ENCODE measurements at places on chromosomes 4 and X.

- no peak for DNase-seq
Observed at GRCh38 chr4:137370206-137370633, 162.1 kb downstream of the PCDH18 start.

DNA sequence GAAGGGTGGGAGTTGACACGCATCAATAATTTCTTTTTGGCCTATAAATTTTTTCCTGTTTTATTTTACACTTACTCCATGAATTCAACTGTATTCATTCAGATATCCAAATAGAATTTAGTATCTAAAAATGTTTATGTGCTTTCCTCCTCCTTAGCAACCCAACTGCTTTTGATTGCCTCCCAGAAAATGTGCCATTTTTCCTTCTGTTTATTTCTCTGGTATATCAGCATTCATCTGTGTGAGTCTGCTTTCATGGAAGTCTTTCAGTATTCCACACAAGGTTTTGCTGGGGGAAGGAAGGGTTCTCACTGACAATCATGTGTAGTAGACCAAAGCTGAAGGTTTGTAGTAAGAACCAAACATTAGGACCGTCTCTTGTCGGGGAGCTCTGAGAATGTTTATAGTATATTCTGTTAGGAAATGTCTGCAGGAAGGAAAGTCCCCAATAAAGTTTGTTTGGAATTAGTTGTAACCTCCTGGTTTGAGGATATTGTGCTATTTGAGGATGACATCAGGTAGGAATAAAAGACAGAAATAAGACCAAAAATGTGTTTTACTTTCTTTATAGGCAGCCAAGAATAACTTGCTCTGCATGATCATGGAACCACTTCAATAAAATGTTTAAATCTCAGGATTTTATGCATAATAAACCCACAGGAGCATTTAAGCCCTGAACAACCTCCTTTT lies 673.6 kb upstream of the INTU start:
- DNase-seq = no peak

GRCh38 chr4:20265726-20266125 lies 14.0 kb downstream of the SLIT2 start:
- no peak for DNase-seq

DNA sequence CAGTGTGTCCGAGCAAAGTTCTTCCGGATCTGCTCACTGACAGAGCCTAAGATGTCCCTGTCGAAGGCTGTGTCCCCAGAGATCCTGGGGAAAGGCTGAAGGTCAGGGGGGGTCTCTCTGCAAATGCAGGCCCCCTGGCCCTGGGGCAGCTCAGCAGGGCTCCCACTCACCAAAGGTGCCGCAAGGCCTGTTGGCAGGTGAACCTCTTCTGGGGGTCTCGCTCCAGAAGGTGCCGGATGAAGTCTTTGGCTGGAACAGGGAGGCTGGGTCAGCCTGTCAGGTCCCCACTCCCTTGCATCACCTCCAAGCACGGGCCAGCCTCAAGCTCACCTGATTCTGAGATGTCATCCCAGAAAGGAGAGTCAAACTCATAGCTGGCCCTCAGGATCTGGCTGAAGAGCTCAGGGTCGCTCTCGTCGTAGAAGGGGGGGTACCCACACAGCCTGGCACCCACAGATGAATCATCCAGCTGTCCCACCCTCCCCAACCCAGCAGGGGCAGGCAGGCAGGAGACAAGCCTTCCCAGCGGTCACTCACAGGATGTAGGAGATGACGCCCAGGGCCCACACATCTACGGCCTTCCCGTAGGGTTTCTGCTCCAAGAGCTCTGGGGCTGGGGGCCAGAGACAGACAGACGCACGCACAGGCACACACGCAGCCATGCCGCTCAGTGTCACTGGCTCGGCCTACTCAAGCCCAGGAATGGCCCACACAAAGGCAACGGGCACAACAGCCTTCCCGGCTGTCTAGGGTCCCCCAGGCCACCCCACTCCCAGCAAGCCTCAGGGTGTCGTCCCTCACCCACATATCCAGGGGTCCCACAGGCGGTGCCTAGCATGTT lies 2.6 kb downstream of the PNCK start:
- DNase-seq = no peak

GRCh38 chr4:108382751-108383150 lies 214.0 kb upstream of the LEF1 start:
- no peak for DNase-seq

DNA sequence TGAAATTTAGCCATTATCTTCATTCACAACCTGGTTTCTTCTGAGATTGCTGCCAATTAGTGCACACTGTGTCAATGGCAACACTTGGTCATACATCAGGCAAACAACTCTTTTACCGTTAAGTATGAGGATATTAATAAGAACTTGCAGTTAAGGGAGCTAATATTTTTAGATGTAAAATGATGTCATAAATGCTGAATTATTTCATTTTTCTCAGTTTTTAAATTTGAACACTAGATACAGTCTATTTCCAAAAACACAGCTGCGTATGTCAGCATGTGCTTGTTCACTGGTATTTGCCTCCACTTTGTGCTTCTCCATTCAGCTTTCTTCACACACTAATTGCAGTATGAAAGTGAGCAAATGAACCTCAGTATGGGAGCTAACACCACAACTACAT lies 1.6 kb downstream of the KLHL13 start:
- peak; percentile 9 for DNase-seq

GRCh38 chr4:5004496-5004895 lies 14.8 kb downstream of the CYTL1 start:
- no peak for DNase-seq

- no peak for DNase-seq
Observed at GRCh38 chrX:134911348-134911747, 79.4 kb upstream of the SMIM10 start.

GRCh38 chr4:83267830-83268475 lies 16.6 kb downstream of the COQ2 start:
- DNase-seq = no peak

- DNase-seq = no peak
Observed at GRCh38 chr4:70991596-70991995, 1.9 kb upstream of the DCK start.

- no peak for DNase-seq
Observed at GRCh38 chrX:17025621-17026302, 79.3 kb downstream of the REPS2 start.

DNA sequence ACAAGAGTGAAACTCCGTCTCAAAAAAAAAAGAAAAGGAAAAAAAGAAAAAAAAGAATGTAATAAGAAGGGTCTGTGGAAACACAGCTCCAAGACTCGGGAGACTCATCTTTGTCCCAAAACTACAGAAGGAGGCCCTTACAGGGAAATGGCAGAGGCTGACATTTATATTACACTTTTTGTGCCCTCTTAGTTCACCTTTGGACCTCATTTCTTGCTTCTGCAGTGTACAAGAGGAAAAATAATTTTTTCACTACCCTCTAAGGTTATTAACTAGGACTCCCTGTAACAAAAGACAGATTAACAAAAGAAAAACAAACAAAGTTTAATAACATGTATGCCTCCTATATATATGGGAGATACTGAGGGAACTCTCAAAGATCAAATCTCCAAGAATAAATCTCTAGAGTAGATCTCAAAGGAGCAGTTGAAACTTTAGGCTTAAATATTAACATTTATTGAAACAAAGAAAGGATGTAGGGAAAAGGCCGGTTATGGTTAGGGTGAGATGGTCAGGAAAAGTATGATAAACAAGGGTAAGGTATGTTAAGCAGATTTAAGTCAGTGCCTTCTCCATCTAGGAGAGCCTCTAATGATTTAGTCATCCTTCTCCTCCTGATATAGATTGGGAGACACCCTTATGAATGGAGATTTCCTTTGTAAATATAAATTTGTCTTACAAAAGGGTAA lies 121.3 kb upstream of the JADE1 start:
- DNase-seq = no peak

GRCh38 chr4:54517781-54518444 lies 139.8 kb upstream of the KIT start:
- DNase-seq = no peak

- no peak for DNase-seq
Observed at GRCh38 chr4:175326796-175327195, 408.6 kb downstream of the ADAM29 start.

- DNase-seq = no peak
Observed at GRCh38 chr4:170134821-170135220, 45.1 kb upstream of the AADAT start.

DNA sequence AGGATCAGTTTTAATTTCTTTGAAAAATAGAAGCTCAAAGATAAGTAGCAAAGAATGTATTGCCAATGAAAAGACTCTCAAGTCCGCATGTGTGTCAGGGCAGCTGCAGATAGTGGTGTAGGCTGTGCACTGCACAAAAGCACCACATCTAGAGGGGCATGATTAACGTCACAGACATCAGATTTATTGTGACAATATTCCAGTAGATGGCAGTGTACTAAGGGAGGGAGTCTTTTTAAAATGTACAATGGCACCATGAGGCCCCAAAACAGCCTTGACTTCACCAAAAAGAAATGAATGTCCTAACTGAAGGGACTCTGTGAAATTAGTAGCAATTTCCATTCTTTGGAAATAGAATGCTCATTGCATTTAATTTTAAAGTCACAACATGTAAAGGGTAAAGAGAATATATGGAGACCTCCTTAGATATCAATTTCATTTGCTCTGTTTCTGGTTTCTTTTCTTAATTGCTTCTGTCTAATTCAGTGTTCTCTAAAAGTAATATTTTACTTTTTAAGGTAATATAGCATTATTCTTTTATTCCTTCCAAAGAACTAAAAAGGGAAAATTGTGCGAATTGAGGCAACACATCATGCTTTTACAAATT lies 98.4 kb downstream of the ZNF827 start:
- peak; percentile 75 for DNase-seq

GRCh38 chr4:168138143-168138542 lies 45.8 kb downstream of the ANXA10 start:
- no peak for DNase-seq

GRCh38 chr4:7511525-7511924 lies 76.8 kb upstream of the PSAPL1 start:
- no peak for DNase-seq

- DNase-seq = no peak
Observed at GRCh38 chr4:174739576-174739975, 89.5 kb downstream of the GLRA3 start.

- DNase-seq = no peak
Observed at GRCh38 chrX:42220083-42220482, 296.7 kb upstream of the CASK start.

- DNase-seq = no peak
Observed at GRCh38 chr4:141376769-141377168, 156.1 kb downstream of the ZNF330 start.

GRCh38 chrX:111928456-111928855 lies 52.5 kb downstream of the TRPC5OS start:
- no peak for DNase-seq

DNA sequence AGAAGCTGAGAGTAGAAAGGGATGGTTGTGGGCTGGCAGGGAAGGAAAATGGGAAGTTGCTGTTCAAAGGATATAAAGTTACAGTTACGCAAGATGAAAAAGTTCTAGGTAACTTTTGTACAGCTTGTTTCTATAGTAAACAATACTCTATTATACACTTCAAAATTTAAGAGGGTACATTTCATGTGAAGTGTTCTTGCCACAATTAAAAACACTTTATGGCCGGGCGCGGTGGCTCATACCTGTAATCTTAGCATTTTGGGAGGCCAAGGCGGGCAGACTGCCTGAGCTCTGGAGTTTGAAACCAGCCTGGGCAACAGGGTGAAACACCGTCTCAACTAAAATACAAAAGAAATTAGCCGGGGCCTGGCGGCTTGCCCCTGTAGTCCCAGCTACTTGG lies 623.6 kb downstream of the STIM2 start:
- DNase-seq = no peak

DNA sequence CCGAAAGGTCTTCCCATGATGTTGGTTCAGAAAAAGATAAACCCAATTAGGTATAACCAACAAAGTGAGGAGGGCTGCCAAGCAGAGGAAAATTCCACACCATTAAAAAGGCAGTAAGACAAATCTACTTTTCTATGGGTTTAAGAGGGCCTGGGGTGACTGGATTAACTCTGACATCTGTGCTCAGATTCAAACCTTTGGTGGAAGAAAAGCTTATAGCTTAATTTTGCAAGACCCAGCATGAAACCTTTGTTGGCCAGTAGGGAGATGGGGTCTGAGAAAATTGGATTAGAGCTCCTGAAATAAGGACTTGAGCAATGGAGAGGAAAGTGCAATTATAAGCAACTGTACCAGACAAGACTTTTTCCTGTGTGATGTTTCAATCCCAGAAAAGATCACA lies 104.2 kb downstream of the KDR start:
- DNase-seq = no peak

DNA sequence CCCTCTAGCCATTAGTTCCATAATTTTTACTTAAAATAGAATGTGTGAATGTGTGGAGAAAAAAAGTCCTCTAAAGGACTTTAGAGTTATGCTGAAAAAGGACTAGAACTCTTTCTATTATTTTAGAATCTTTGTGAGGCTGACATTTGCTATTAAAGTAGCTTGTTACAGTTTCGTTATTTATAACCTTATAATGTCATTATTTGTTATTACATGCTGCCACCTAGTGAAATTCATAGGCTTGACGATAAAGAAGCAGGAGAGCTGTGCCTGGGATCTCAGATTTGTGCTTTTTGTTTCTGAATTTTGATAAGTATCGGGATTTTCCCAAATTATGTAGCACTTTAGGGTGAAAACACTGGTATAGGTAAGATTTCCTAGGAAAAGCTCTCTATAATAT lies 38.5 kb upstream of the TAPT1 start:
- peak; percentile 74 for DNase-seq

DNA sequence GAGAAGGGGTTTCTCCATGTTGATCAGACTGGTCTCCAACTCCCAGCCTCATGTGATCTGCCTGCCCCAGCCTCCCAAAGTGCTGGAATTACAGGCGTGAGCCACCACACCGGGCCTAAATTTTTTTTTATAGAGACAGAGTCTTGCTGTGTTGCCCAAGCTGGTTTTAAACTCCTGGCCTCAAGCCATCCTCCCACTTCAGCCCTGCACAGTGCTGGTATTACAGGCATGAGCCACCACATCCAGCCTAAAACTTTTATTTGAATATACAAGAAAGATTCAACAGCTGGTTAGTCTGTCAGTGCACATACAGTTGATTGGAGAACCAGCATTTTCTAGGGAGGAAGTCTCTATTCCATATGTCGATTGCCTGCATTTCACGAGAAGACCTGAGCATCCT lies 91.2 kb downstream of the LRP2BP start:
- DNase-seq = no peak

DNA sequence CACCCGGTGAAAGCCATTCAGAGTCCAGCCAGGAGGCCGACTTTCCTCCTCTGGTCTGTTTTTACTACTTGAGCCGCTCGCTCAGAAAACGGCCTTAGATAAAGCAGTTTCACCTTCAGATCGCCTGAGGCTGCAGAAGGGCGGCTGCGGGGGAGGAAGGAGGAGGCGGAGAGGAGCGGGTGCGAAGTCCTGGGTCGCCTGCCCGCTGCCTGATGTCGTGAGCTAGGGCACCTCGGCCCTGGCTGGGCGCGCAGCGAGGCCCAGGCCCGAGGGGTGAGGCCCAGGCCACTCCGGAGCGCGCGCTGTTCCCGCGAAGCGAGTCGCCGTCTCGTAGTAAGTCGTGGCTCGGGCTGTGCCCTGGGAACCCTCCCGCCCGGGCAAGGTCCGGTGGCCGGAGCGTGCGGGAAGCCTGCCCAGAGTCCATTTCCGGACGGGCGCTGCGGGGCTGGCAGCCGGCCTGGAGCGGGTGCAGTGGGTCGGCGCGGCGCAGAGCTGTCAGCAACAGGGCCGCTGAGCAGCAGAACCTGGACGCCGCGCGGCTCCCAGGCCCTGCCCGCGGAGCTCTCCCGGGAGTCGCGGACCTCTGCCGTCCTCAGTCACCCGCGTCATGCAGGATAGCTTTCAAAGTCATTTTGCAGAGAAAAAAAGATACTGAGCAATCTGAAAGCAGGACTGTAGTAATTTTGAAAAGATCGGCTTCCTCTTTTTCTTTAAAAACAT lies 18.6 kb downstream of the TRIM2 start:
- peak; percentile 69 for DNase-seq

All from Ammon's horn (tissue), 1 donor.